NCI-H1092 (cell line): ENCODE measurements at places on chromosomes 6 and 20.

DNA sequence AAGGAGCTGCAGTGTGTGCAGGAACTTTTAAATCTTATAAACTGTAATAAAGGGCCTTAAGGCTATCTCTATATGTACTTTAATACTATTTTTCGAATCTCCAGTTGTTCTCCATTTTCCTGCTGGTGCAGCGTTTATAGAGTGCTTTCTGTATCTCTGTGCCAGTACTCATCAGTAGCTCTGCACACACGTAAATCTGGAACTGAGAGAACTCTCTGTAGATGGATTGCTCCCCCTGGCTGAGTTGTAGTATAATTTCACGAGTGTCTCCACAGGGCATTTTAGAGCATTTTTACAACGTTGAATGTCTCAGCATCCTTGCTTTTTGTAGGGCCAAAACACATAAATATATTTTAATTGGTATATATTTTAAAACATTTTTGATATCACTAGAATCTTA lies 256.5 kb downstream of the TRDN start:
- DNase-seq = peak; percentile 39

GRCh38 chr6:154474648-154475428 lies 35.6 kb downstream of the CNKSR3 start:
- DNase-seq = no peak

DNA sequence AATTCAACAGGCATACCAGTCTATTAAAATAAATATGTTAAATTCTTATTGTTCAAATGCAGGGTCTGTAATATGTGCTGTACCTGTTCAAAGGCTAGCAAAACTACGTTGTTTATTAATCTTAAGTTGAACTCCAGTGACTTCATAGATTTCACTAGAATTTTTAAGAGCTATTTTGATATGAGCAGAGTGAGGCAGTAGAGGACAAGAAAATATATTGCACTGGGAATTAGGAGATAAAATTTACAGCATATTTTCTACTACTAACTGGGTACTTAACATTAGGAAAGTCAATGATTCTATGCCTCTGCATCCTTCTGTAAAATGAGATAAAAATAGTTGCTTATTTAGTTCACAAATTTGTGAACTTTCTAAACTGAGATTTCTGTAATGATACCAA lies 162.2 kb upstream of the BMP5 start:
- DNase-seq = no peak

DNA sequence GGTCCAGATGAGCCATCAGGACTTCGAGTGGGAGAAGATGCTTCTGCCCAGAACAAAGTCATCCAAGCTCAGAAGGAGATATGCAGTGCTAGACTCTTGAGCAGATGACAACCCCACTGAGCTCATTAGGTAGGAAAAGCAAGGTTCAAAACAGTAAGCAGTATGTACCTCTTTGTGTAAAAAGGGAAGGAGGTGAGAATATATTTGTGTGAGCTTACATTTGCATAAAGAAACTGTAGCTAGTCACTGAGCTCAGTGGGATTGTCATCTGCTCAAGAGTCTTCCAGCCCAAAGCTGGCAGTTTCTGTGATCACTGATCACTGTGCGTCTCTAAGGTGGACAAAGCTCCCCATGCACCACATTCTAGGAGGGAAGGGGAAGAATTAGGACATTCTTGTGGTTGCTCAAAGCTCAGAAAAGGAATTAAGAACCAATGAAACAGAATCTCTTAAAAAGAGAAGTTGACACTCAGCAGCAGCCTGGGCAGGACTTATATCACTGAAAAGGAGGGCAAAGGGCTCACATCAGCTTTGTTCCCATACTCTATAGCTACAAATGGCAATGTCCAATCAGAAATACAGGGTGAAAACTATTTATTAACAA lies 90.0 kb upstream of the MAFB start:
- no peak for DNase-seq

DNA sequence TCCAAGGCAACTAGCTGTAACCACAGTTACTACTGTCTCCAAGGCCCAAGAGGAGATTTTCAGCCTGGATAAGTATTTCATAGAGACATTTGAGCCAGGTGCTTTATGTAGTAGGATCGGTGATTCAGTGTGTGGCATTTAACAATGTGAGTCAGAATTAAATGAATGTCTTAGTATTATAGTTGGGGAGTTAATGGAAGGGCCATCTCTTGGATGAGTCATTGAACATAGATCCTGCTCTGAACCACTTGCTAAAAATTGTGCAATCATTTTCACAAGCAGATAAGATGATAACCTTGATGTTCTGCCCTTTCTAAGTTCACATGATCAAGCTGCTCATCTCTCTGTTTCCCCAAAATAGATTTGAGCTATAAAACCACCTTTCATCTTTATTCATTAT lies 668.9 kb upstream of the CITED2 start:
- DNase-seq = no peak

DNA sequence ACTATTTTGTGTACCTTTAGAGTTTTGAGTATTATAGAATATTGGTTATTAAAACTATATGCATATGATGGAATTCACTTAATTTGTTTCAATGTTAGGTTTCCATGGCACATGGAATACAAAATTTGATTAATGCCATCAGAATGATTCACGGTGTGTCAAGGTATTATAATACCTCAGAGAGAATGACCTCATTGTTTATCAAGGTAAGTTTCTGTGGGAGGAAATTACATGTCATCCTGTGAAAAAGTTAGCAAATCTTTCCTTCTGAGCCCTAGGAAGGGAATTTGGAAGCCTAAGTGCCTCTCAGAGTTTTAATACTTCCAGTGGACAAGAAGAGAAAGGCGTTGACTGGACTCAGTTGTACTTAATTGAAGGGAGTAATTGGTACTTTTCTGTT lies 40.8 kb downstream of the DNAH8 start:
- no peak for DNase-seq

GRCh38 chr20:34998331-34998950 lies 42.8 kb downstream of the MYH7B start:
- DNase-seq = no peak

DNA sequence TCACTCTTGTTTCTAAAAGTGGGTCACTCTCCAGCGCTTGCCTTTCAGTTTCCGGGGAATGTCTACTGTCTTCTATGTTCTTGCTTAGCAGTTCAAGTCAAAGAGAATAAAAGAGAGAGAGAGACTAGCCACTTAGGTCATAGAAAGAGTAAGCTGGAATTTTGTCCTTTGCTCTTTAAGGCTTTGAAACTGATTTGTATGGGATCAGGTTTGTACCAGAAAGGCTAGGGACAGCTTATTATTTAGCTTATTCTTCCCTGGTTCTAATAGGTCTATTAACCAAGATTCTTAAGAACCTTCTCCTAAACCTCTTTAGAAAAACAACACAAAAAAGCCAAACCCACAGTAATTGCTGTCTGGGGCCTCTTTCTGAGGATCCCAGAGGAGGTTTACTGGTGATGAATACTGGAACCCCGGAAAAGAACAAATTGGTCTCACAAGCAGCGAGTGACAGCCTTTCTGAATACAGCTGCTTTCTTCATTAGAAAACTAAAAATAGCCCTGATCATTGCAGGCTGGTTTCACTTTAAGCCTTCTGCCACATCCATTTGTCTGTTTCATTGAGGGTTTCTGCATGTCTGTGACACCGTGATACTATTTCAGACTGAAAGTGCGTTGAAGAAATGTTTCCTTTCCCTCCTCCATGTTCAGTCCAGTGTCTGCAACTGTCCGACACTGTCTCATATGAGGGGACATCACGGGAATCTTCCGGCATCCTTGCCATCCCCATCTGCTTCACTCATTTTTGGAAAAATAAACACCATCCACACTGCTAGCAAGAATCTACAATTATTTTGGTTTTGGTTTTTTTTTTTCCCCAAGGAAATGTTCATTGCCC lies 75.1 kb upstream of the ATXN1 start:
- no peak for DNase-seq

DNA sequence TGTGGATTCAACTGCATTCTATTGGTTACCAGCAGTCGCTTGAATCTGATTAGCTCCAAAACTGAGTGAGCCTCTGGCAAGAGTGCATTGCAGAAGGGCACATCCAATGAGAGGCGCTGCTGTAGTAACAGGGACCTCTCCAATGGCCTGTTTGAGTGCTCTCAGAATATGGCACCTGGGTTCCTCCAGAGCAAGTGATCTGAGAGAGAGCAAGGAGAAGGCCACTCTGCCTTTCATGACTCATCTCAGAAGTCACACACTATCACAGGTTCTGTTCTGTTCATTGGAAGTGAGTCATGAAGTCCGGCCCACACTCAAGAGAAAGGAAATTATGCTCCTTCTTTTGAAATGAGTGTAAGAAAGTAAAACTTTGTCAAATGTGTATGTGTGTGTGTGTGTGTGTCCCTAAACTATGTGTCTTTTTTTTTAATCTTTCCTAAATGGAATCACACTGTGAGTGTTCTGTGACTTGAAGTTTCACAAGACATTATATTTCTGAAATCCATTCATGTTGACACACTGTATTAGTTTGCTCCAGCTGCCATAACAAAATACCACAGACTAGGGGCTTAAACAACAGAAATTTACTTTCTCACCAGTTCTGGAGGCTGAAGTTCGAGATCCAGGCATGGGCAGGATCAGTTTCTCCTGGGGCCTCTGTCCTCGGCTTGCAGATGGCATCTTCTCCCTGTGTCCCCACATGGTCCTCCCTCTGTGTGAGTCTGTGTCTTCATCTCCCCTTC lies 138.3 kb upstream of the CDYL start:
- no peak for DNase-seq

DNA sequence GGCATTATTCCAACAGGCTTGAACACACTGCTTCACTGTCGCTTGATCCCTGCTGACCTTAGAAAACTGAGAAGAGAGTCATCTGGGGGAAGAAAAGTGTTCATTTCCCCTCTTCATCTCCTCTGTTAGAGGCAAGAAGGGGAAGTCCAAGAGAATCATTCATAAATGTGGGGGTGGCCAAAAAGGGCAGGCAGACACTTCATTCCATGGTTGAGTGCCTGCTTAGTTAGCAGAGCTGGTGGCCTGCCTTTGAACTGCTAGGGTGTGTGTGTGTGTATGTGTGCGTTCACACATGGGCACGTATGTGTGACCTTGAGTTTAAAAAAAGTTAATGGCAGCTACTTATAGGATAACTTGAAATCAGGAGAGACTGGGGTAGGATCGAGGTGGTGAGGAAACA lies 39.4 kb upstream of the RFPL4B start:
- no peak for DNase-seq

GRCh38 chr6:36962874-36963273 lies 8.3 kb downstream of the PI16 start:
- no peak for DNase-seq

DNA sequence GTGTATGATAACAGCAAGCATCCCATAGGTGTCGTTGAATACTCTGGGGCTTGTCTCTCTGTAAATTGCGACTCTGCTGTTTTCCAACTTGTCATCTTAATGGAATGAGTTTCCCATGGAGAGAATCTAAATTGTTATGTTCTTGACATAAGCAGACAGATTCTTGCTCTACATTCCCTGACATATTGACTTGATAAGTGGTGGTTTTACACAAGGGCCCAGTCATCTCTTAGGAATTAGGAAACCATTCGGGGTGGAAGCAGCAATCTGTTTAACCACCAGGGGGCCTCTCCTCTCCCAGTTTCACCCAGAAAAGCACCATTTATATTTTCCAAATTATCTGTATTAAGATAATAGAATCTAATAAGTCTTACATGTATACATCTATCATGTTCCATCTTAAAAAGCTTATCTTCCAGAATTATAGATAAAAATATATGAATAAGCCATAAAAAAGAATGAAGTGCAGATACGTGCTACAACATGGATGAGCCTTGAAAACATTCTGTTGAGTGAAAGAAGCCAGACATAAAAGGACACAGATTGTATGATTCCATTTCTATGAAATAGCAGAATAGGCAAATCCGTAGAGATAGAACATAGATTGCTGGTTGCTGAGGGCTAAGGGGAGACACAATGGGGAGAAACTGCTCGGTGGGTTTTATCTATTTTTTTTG lies 23.1 kb upstream of the MROH8 start:
- no peak for DNase-seq

GRCh38 chr6:44133003-44133931 lies 5.9 kb downstream of the TMEM63B start:
- peak; percentile 6 for DNase-seq

GRCh38 chr6:8557014-8557748 lies 121.8 kb upstream of the SLC35B3 start:
- DNase-seq = no peak

GRCh38 chr20:10511509-10512251 lies 76.6 kb downstream of the SLX4IP start:
- no peak for DNase-seq

GRCh38 chr6:28856620-28857005 lies 67.2 kb downstream of the TRIM27 start:
- no peak for DNase-seq

GRCh38 chr6:148304976-148305375 lies 37.7 kb upstream of the SASH1 start:
- no peak for DNase-seq

GRCh38 chr6:36514554-36515456 lies 32.5 kb downstream of the STK38 start:
- no peak for DNase-seq

GRCh38 chr6:105034470-105034869 lies 77.6 kb downstream of the LIN28B start:
- DNase-seq = no peak

GRCh38 chr6:164612751-164613150 lies 696.7 kb downstream of the C6orf118 start:
- DNase-seq = no peak
